ENCODE measurements at places on chromosomes 11 and 22.

GRCh38 chr22:50583294-50583861, 729 bp upstream of the CHKB start:
- no peak for DNase-seq

- no peak for DNase-seq
Observed at GRCh38 chr11:19073454-19074415, 13.2 kb upstream of the MRGPRX2 start.

- DNase-seq: no peak
Observed at GRCh38 chr11:56817661-56818060, 69.2 kb upstream of the OR9G4 start.

- no peak for DNase-seq
Observed at GRCh38 chr22:39013942-39014722, at the start of gene APOBEC3C. APOBEC3C (plus strand) TSS chr22:39014257; CDS start chr22:39014363, 106 bp downstream.

DNA sequence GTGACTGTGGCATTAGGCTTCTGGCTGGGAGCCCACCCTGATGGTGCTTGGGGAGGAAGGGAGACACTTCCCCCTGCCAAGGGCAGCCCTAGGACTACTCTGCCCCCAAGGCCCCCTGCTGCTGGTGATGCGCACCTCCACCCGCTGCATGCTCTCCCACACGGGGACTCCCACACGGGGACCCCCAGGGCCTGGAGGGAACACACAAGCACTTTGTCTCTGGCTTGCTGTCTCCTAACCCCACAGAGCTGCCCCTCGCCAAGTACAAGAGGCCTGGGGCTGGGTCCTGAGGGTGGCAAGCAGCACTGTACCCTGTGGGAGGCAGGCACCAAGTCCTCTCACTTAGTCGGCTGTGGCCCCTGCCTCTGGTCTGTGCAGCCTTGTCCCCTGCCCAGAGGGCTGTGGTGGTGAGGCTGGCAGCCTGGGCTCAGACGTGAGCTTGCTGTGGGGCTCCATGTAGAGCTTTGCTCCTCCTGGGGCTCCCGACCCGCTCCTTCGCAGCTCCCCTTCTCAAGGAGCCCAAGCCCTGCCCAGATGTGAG, 7.9 kb downstream of the LRRC75B start:
- DNase-seq: no peak

GRCh38 chr11:19659529-19659928, 53.1 kb upstream of the NAV2 start:
- no peak for DNase-seq

GRCh38 chr11:1153951-1154493, 3.7 kb upstream of the MUC5AC start:
- no peak for DNase-seq

GRCh38 chr11:112024773-112025678, at the start of gene DLAT:
DLAT (plus strand) TSS chr11:112025408; CDS start chr11:112025473, 65 bp downstream.
- DNase-seq: peak; percentile 61

DNA sequence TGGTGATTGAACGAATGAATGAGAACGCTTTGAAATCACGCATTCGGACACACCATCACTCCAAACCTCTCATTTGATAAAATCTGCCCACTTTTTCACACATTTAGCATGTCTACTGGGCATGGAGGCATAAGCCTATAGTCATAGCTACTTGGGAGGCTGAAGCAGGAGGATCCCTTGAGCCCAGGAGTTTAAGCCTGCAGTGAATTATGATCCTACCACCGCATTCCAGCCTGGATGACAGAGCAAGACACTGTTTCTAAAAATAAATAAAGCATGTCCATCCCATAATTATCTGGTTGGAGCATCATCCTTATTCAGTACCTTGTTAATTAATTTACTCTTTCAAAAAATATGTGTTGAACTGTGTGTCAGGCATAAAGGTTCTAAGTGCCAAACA, 3.3 kb upstream of the PICALM start:
- DNase-seq: no peak

- no peak for DNase-seq
Observed at GRCh38 chr11:31810779-31811647, at the start of gene PAX6. PAX6 (minus strand) TSS chr11:31811322; CDS start chr11:31806411, 4,911 bp downstream.

Data from activated gamma-delta T cell (primary cell).